ENCODE measurements at places on chromosomes 12 and 14.

DNA sequence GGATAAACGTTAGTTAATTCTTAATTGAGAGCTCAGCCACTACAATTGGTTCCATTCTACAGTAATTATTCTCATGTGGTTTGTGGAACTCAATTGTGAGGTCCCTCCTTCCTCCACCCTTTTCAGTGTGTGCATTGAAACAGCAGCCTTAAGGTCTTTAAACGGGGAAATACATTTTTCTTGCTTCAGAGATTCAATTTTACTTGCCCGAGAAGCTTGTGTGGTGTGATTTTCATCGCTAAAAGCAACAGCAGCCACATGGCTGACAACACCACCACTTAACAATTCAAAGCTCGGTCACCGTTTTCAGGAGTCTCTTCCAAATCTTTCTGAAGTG, 733 bp upstream of the PPFIBP1 start:
- peak; percentile 37 for DNase-seq

- DNase-seq: no peak
These were observed 4.6 kb upstream of the A2ML1 start for GRCh38 chr12:8817856-8818255.

DNA sequence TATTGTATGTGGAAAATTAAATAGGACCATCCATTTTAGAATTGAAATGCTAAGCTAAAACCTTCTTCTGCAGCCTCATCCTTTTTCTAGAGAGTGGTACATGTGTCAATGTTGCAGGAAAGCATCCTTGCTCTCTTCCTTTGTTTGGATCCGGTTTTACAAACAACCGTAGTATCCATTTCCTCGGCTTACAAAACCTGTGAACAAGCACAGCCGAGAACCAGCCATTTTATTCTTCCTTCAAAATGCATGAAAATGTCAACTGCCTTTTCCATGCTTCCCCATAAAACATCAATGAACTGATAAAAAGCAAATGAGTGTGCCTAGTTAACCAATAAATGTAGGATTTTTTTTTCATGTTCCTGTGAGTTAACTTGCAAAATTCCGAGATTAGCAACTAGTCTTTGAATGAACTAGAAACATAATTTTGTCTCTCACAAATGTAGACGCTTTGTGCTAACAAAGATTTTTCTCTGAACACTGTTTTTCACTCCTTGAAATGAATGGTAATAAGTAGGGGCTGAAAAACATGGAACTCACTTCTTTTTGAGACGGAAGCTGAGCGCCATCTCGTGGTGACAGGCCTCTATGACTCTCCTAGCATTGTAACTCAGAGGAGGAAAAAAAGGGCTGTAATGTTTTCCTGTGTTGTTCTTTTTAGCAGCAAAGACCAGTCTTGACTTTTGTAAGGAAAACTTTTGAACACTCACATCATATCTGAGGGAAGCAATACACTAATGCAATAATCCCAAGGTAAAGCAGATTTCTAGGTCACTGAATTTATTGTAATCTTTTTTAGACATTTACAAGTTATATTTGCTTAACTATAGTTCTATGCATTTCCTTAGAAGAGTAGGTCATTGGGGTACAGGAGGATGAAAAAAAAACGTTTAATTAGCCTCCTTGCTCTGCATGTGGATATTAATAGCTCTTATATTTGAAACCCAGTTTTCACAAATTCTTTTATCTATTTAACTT, 157.4 kb upstream of the FOXG1 start:
- peak; percentile 51 for DNase-seq

DNA sequence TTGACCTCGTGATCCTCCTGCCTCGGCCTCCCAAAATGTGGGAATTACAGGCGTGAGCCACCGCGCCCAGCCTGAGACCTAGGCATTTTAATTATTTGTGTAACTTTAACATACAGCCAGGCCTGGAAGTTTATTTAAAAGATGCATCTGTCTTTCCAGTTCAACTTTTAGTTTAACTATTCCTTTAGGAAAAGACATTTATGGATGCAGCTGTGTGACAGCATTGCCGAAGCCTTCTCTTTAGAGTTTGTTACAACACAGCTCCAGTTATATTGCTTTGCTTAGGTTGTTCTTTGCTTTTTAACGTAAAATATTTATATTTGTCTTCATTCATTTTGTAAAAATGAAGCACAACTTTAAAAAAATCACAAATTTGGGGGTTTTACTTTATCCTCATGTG, 67.0 kb downstream of the DIP2B start:
- DNase-seq: no peak

DNA sequence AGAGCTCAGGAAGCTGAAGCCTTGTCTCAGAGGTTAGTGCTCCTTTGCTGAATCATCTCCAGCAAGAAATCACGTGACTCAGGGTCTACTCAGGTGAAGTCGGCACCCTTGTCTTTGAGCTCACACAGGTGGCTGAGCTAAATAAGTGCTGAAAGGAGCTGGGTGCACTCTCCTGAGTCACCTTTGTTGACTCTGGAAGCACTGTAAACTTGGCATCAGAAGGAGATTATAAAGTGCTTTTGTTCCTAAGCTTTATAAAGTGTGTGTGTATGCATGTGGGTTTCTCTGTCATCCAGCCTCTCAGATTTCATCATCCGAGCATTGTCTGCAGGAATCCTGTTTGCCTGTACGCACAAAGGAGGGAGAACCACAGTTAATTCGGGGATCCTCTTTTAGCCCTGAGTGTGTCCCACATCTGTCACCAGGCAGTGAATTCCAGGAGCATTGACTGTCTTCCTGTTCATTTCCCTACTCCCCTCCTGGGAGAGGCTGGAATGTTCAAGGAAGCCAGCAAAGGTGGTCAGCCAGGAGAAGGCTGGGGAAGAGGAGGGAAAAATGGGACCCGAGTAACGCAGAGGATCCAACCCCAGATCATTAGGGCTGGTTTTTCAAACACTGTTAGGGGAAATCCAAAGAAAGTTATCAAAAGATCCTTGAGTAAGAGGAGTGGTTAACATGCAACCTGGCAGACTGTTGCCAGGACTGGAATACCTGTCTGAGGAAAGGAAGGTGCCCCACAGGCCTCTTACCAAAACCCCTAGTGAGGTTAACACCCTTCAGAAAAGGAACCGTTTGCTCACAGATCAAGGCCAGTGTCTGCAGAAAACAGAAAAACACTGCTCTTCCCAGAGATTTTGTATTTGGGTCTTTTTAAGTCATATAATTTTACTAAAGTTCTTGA, 157.5 kb upstream of the HIF1A start:
- DNase-seq: no peak

- DNase-seq: no peak
These were observed 128.0 kb downstream of the BCAT1 start for GRCh38 chr12:24820872-24821271.

GRCh38 chr14:95877633-95878032, 1.0 kb downstream of the TUNAR start:
- DNase-seq: no peak

DNA sequence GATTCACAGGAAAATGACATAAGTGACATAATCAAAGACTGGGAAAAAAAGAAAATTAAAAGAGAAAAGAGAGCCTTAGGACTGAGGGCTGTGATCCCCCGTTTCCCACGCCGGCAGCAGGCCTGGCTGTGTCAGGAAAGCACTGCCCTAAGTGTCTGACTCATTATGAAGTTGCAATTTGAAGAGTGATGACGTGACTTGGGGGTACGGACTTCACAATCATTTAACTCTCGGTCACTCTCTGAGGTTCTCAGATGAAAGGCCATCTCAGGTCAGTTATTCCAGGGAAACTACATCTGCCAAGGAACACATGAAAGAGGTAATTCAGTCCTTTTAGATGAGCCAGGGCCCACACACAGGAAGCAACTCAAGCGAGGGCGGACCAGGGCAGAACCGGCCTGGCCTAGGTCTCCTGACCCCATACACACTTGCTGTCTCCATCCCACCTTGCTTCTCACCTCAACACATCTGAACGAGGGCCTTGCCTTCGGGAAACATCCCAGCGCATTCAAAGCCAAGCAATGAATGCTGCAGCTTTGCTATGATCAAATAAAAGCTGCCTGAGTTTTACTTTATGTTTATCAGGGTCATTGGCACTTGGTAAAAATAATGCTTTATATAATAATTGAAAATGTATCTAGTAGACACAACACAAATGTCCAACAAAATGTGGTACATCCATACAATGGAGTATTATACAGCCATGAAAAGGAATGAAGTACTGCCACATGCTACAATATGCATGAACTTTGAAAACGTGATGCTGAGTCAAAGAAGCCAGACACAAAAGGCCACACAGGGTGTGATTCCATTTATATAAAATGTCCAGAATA, 2.7 kb downstream of the SSH1 start:
- DNase-seq: no peak

- DNase-seq: no peak
These were observed 207.8 kb upstream of the FAR2 start for GRCh38 chr12:28941248-28941647.

- DNase-seq: no peak
These were observed 11.6 kb upstream of the KCNJ8 start for GRCh38 chr12:21786041-21786531.

DNA sequence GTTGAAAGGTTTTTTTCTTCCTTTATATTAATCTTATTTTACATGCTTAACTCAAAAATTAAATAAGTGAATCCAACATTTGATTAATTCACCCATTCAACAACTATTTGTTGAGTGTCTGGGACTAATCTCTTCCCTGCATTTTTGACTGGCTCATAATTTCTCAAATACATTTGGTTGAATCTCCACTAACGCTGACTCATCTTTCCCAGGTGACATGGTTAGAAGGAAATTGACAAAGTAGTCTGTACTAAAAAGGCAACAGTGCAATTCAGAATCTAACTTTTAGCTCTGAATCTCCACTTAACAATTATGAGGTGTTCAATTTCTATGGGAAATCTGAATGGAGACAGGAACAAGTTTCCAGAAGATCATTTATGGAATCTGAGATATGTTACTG, 88.9 kb downstream of the LIN7A start:
- no peak for DNase-seq

DNA sequence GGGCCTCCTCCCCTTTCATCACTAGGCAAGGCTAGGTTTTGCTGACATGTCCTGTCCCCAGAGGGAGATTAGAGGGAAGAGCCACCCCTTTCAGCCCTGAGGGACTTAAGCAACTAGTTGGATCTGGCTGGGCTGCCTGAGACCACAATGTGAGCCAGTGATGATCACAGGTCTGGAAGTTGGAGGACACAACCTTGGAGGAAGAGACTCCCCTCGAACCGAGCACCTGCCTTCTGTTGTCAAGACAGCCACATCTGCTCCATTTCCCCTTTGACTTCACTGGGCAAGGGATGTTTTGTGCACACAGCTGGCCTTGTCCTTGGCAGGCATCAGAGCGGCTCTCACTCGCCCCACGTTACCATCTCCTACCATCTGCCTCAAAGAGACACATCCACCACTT, 31.4 kb downstream of the MVK start:
- DNase-seq: no peak

DNA sequence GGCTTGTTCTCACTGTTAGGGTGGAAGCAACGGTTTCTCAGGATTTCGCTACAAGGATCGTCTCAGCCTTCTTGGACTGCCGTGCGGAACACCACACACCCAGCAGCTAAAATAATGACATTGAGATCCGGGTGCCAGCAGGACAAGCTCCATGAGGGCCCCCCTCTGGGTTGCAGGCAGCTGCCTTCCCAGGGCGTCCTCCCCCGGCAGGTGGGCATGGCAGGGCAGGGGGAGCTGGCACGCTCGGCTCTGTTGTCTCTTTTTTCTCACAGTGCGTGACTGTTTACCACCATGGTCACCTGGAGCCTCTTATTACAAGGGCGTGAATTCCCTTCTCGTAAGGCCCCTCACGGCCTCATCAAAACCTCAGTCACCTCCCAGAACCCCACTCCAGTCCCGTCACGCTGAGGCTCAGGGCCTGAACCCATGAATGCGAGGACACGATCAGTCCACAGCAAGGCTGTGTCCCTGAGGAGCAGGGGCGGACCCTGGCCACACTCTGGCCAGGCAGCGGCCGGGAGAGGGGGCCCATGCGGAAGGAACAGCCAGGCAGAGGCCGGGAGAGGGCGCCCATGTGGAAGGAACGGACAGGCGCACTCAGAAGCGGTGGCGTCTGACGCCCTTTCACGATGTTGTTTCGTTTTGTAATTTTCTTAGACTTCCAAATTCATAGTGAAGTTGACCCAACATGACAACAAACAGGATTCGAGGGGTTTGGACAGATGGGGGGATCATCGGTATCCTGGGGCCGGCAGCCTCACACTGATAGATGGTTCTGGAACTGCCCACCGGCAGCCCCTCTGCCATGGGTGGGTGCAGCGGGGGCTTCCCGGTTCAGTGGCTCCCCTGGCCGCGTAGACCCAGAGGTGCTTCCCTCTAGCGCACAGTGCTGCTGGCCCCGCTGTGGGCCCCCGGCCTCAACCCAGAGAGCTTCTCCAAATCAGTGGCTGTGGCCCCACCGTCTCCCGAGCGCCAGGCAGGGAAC, 10.0 kb downstream of the LRCOL1 start:
- DNase-seq: no peak

- no peak for DNase-seq
These were observed 27.6 kb downstream of the WSCD2 start for GRCh38 chr12:108156717-108157116.

DNA sequence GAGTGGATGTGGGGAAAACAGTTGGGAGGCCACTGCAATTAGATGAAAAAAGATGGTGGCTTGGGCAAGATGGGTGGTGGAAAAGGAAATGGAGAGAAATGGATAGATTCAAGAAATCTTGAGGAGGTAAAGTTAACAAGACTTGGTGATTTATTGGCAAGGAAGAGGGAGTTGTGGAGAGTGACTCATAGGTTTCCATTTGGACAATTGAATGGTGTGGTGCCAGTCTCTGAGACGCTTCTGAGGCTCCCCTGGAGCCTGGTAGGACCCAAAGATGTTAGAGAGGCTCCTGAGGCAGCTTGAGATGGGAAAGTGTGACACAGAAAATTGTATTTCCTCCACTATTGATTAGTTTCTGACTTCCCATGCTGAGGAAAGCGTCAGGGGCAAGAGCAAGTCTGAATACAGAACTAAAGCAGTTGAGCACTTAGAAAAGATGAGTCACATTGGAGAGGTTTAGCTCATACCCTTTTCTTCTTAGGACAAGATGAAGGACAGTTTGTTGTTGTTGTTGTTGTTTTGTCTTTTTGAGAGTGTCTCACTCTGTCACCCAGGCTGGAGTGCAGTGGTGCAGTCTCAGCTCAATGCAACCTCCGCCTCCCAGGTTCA, 4.5 kb downstream of the PRPF40B start:
- no peak for DNase-seq

GRCh38 chr14:92863286-92864080, 59.5 kb upstream of the CHGA start:
- peak; percentile 50 for DNase-seq

- peak; percentile 65 for DNase-seq
These were observed 6.8 kb upstream of the TESPA1 start for GRCh38 chr12:54991161-54991990.

- no peak for DNase-seq
These were observed 50.1 kb downstream of the RASSF3 start for GRCh38 chr12:64660237-64661018.

DNA sequence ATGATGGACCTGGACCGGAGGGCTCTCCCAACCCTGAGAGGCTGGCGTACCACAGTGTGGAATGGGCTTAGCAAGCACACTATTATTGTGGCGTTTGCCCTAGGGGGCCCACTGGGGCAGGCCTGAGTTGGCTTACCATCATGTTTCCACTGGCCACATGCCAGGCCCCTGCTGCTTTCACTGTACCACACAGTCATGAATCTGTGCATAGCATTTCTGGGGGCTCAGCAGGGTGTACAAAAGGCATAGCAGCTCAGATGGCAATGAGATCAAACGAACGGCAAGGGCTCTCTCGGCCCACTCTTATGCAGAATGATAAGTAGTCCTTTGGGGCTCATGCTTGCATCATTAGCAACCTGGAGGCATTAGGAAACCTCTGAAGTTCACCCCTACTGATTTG, 137.0 kb upstream of the HIF1A start:
- no peak for DNase-seq

- no peak for DNase-seq
These were observed 629 bp downstream of the PRDM4 start for GRCh38 chr12:107760207-107760808.

- peak; percentile 67 for DNase-seq
These were observed 496.4 kb downstream of the PCNX1 start for GRCh38 chr14:71403656-71404055.

All from Jurkat, Clone E6-1 (cell line).